ENCODE measurements at places on chromosomes 2 and 18.

GRCh38 chr2:221495731-221496130 is 76.4 kb downstream of the EPHA4 start:
- DNase-seq = no peak

GRCh38 chr2:186940463-186940862 is 91.5 kb upstream of the ZSWIM2 start:
- no peak for DNase-seq

- no peak for DNase-seq
Observed at GRCh38 chr2:126838716-126838985, 60.0 kb upstream of the TEX51 start.

- no peak for DNase-seq
Observed at GRCh38 chr2:100247256-100248043, 74.9 kb downstream of the LONRF2 start.

DNA sequence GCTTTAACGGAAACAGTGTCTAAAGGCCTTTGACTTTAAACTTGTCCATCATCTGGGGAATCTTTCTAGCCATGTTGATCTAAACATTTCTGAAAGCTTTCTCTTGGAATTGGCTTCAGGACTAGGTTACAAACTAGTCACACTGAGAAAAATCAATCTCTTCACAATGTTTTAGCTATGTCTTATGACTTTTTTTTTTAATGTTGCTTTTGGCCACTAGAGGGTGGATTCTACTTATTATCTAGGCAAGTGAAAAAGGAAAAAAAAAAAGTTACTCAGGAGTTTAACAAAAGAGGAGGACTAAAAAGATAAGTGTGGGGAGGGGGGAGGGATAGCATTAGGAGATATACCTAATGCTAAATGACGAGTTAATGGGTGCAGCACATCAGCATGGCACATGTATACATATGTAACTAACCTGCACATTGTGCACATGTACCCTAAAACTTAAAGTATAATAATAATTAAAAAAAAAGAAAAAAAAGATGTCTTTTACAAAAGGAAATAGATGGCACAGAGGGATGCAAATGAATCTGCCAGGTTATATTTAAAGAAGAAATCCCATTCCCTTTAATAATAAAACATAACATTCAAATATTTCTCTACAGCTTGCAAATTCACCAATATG is 160.4 kb upstream of the PID1 start:
- peak; percentile 25 for DNase-seq

DNA sequence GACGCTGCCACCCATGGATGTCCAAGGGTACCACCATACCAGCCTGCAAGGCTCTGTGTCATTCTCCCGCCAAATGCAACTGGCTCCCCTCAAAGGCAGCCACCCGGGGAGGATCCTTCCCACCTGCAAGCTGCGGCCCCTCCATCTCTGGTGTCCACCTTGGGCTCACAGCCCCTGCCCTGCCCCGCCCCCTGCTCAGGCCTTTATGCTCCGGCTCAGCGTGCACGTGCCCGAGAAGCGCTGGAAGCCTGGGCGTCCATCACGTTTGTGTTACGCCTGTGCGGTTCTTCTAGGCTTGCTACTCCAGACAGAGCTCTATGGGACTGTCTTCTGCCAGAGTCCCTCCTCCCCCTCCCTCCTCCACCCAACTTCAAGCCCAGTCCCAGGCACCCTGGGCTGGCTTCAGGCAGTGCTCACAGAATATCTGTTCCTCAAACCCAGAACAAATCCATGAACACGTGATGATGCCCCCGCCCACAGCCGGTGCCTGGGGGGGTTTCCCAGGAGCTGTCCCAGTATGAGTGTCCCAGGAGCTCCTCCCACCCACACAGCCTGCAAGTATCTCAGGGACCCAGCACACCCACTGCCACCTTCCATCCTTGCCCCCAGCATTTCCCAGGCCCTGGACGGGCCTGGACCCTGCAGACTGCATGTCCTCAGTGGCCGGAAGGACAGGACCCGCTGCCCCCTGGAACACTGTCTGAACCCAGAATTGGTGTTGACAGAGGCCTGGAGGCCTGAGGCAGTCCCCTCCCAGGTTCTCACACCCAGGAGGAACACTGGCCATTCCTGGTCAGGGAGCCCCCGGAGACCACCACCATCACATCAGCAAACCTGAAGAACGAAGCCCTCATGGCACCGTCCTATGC is 30.3 kb downstream of the KIF1A start:
- no peak for DNase-seq

DNA sequence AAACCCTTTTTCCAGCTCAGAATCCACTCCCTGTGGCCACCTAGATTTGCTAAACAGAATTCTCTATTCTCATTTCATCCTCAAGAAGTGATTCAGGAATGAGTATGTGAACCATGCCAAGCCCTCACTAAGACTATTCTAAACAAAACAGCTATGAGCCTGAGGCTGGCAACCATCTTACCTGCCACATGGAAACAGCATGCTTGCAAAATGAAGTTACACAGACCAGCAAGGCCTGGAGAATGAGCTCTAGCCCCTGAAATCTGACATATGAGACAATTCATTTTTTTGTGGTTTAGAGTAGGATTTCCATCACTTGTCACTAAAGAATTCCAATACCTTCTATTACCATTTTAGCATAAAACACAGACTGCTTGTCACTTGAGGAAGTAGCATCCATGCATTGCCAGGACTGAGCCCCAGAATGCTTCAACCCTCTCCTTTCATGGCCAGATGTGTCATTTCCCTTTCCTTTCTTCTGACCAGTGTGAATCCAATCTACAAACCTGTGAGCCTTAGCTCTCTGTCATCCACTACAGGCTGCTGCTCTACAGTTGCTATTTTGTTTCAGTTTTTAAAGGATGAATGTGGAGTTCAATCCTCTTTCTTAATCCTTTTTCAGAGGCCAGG is 744.3 kb upstream of the ACVR2A start:
- DNase-seq = no peak

- no peak for DNase-seq
Observed at GRCh38 chr2:162506706-162507105, 162.8 kb downstream of the GCA start.

All from NCI-H1694 (cell line).